ENCODE measurements at places on chromosomes 7 and 10.

- DNase-seq, result no peak
Observed at GRCh38 chr10:90319188-90319914, 538.5 kb downstream of the HTR7 start.

GRCh38 chr10:1162481-1163203, 106.5 kb downstream of the WDR37 start:
- no peak for DNase-seq

GRCh38 chr7:85714043-85714578, 527.3 kb upstream of the SEMA3D start:
- DNase-seq, result no peak

DNA sequence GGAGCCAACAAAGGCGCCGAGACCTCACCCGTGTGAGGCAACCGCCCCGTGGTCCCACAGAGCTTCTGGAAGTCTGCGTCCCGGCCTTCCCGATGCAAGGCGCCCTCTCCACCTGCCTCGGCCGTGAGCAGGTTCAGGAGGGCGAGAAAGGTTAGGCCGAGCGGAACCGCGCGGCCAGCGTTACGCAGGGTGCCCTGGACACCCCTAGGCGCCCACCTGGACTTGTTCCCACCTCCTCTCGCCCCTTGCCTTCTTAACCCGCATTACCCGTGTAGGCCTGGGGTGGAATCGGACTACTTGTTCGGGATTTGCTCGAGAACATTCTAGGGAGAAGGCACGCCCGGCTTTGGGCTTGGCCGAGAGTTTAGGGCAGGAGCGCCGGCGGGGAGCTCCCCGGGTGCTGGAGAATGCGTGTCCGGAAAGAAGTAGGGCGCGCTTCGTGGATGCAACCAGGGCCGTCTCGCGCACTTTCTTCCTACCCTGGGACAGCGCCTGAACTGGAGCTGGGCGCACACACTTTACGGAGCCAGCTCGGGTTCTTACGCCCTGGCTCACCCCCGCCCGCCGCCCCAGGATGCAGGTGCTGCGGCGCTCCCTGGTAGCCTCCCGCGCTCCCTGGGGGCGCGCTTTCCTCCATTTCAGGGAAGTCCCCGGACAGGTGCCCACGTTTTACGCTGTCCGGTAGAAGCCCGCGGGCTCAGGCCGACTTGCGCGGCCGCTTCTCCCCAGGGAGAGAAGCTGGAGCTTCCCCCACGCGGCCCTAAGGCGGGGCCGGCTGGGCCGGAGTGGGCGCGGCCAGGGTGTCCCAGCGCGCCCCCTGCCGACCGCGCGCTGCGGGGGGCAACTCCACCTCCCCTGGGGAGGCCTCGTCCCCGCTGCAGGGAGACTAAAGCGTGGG, 74.5 kb downstream of the INSIG1 start:
- no peak for DNase-seq

- DNase-seq, result no peak
Observed at GRCh38 chr10:70834441-70835151, 18.8 kb downstream of the SGPL1 start.

DNA sequence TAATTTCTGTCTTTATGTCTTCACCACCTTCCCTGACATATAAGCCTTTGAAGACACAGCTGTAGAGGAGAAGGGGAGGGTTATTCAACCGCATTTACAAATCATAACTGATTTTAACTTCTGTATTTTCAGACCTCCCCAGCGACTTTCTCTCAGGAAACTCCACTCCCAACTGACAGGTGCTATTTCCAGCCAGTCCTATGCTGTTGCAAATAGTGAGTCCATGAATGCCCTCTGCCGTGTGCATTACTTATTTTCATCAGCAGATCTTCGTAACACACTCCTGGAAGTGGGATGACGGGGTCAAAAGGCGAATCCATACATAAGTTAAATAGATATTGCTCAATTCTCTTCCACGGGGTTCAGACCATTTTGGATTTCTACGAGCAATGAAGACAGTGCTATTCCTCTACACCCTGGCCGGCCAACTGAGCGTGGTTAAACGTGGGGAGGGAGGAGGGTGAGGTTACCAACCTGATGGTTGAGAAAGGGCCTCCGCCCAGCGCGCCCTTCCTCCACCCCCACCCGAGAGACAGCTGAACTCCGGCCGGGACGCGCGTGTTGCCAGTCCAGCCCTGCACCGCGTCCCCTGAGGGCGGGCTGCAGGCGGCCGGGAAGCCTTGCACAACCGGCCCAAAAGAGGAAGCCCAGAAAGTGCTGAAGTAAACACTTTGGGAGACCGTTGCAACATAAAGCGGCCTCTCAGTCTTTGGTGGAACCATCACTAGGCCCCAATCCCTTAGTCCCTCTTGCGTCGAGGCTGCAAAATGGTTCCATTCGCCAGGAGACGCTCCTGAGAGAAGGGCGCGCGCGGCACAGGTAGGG, at the start of gene APBB1IP:
Gene APBB1IP (plus strand): TSS at position 705 of the 825 bp plus-strand sequence. CDS start 53,986 bp downstream, outside the sequence.
- DNase-seq, result peak; percentile 23

- DNase-seq, result no peak
Observed at GRCh38 chr10:22597138-22597537, 117.2 kb downstream of the PIP4K2A start.

GRCh38 chr10:51074238-51075028, at the start of gene PRKG1:
Gene PRKG1, plus strand, starts transcription at chr10:51074487.
- DNase-seq, result no peak

GRCh38 chr7:135333946-135334345, 100.3 kb downstream of the STRA8 start:
- DNase-seq, result no peak

- no peak for DNase-seq
Observed at GRCh38 chr7:98137826-98138151, 31.1 kb downstream of the LMTK2 start.

GRCh38 chr7:36784991-36785940, 61.0 kb upstream of the AOAH start:
- DNase-seq, result peak; percentile 65

- DNase-seq, result no peak
Observed at GRCh38 chr7:139059905-139060304, 24.1 kb upstream of the ZC3HAV1L start.

GRCh38 chr10:128345353-128345752, 219.1 kb upstream of the MKI67 start:
- DNase-seq, result no peak

GRCh38 chr7:34191162-34191561, 285.8 kb downstream of the BMPER start:
- no peak for DNase-seq

DNA sequence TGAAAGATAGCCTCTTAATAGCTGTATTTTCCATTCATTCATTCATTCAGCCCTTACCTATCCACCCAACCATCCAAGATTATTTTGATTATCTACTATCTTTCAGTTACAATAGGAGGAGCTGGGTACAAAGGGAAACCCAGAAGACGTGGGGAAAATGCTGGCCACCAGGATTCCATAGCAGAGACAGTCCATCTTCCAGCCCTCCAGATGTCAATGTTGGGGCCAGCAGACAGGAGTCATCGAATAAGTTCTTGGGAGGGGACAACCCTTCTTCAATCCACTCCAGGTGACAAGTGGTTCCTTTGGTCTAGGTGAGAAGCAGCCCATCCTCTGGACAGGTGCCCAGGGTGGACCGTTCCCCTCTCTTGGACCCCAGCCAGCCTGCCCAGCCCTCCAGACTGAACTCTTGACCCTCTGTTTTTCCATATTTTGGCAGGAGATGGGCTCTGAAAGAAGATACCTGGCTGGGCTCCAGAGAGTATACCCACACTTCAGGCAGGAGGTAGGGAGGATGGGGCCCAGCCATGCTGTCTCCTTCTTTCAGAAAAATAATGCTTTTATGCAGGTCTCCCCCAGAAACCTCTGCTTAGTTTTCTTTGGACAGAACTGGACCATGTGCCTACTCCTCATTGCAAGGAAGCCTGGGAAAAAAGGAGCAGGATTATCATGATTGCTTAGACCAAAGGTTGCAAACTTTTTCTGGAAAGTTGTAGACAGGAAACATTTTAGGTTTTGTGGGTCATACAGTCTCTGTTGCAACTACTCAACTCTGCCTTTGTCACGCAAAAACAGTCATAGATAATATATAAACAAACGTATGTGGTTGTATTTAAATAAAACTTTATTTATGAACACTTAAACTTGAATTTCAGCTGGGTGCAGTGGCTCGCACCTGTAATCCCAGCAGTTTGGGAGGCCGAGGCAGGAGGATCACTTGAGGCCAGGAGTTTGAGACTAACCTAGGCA, 95.5 kb upstream of the SMNDC1 start:
- no peak for DNase-seq

GRCh38 chr7:117790731-117791130, 82.5 kb downstream of the CTTNBP2 start:
- no peak for DNase-seq

DNA sequence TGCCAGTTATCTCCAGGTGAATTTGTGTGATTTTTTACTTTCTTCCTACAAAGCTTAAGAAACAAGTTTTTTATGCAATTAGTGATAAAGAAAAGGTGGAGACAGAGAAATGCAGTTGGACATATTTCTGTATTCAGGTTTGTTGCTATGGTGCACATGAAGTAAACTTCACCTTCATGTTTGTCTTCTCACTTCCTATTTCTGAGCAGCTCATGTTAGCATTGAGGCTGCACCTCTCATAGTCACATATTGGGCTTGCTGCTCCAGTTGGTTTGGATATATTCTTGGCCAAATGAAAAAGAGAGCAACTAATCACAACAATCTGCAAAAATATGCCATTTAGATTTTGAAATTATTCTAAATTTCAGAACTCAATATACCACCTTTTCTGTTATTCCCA, 475.6 kb upstream of the ZWINT start:
- no peak for DNase-seq

GRCh38 chr7:128281605-128282380, 40.7 kb downstream of the LEP start:
- no peak for DNase-seq

DNA sequence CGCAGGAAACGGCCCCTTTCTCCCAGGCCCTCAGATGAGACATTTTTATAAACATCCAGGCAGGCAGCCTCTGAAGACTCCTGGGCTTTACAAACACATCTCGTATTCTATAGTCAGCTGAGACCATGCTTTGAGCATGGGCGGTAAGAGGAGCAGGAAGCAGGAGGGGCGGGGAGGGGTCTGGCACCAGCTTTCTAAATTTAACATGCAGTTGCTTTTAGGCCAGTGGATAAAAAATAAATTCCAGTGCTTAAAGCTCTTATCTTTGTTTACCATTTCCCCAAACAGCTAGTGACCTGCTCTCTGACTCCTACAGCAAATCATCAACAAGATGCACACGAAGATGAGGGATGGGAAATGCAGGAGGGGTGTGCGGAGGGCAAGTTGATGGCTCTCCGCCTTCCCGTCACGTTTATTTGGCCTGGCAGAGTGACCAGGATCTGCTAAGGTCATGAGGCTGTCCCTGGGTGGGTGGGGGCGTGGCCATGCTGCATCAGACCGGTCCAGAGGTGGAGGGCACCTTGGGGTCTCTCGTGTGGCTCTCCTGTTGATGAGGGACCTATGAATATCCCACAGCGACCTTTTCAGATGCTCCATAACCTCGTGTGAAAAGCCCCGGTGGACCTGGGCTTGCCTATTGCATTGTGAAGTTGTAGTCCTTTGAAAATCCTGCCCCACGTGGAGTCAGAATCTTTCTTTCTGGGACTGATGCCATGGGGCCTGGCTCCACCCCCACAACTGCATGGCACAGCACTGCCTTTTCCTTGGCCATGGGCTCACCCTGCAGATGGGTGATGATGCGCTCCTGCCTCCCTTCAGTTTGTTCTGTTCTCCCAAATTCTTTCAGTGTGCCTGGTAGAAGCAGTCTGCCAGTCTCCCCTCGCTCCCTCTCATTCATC, 67.5 kb downstream of the PARP12 start:
- no peak for DNase-seq

- DNase-seq, result no peak
Observed at GRCh38 chr10:122476333-122476695, 15.0 kb downstream of the HTRA1 start.

GRCh38 chr10:43137717-43138020, 576 bp upstream of the CSGALNACT2 start:
- DNase-seq, result no peak

- no peak for DNase-seq
Observed at GRCh38 chr10:73359492-73359891, 828 bp upstream of the CFAP70 start.

GRCh38 chr10:753530-753929, 64.1 kb upstream of the DIP2C start:
- no peak for DNase-seq

- no peak for DNase-seq
Observed at GRCh38 chr7:121282129-121282528, 46.7 kb upstream of the WNT16 start.

- DNase-seq, result no peak
Observed at GRCh38 chr7:81788246-81788645, 18.4 kb upstream of the HGF start.

GRCh38 chr10:54063514-54063913, 737.5 kb downstream of the PCDH15 start:
- DNase-seq, result no peak

- no peak for DNase-seq
Observed at GRCh38 chr7:77320137-77320536, 96.0 kb downstream of the GSAP start.

GRCh38 chr7:105141068-105141467, 127.1 kb downstream of the KMT2E start:
- DNase-seq, result no peak

DNA sequence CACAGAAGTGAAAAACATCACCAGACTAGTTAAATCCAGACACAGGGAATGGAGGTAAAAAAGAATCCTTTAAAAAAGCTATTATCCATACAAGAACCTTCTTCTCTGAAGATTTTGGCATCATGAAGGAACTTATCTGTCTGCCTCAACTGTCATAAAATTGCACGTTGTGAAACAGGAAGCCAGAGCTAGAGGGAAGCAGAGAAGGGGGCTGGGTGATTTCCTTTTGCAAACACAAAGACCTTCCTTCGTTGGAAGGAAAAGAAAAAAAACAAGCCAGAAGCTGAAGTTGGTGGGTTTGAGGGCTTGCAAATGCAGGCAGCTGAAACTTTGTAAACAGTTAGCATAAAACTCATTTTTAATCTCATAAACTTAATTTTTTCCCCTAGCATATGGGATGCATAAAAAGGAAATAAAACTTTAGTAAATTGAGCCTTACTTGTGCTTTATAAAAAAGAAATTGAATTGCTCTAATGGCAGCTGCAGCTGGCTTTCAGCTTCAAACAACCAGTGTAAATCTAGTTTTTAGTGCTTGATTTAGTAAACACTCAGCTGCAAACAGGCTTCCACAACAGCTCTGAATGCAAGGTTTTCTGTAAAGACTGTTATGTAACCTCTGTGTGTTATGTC, 101.6 kb downstream of the OTUD1 start:
- no peak for DNase-seq

- DNase-seq, result no peak
Observed at GRCh38 chr7:91151916-91152315, 112.3 kb upstream of the FZD1 start.

- DNase-seq, result no peak
Observed at GRCh38 chr10:77111611-77112550, 525.7 kb downstream of the KCNMA1 start.

GRCh38 chr10:122159141-122159970, 111.7 kb upstream of the BTBD16 start:
- DNase-seq, result no peak

GRCh38 chr10:48509974-48510692, 94.7 kb downstream of the ARHGAP22 start:
- DNase-seq, result no peak
